ENCODE measurements at places on chromosomes 2 and 18.
A peak's percentile ranks its signal among the peaks of the same experiment; 100 is the strongest.

GRCh38 chr2:62814123-62814522 is 108.6 kb downstream of the EHBP1 start:
- DNase-seq: no peak

GRCh38 chr2:176669398-176670174 is 400.3 kb downstream of the MTX2 start:
- no peak for DNase-seq

DNA sequence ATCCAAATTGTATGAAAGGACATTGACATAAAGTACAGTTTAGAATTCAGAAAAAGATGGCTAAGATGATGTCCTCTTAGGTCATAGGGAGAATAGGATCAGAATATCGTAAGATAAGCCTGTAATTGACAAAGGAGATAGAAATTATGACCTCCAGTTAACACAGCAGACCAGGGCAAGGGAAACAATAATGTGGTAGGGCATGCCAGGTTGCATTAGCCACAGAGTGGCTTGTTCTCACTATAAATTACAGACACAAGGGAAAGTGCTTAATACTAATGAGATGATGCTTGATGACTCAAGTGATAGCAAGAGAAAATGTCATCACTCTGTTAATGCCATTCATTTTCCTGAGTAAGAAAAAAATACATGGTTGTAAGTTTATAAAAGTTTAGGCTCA is 48.9 kb upstream of the LRP1B start:
- no peak for DNase-seq

GRCh38 chr2:188235364-188235763 is 56.3 kb upstream of the GULP1 start:
- DNase-seq: no peak

- peak; percentile 14 for DNase-seq
Observed at GRCh38 chr2:55009277-55010060, 40.8 kb downstream of the RTN4 start.

DNA sequence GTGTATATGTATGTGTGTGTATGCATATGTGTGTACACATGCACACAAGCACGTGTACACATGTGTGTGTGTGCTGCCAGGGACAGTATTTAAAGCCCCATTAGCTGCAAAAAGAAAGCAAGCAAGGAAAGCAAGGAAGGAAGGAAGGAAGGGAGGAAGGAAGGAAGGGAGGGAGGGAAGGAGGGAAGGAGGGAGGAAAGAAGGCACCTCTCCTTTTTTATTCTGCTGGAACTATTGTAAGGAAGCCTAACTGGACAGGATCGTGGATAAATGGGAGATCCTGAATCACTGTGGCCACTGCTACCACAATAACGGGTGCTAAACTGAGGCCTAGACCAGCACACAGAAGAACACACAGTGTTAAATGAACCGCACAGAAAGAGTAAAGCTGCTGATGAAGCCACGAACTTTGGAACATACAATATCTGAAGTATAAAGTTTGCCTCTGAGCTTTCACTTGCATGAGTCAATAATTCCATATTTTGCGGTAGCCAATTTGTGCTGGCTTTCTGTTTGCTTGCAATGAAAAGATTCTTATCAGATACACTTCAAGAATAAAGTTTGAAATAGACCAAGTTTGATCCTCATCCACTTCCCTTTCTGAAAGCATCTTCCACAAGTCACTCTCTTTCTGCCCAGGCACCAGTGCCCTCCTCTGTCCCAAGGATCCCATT is 15.5 kb downstream of the CACNB4 start:
- DNase-seq: no peak

DNA sequence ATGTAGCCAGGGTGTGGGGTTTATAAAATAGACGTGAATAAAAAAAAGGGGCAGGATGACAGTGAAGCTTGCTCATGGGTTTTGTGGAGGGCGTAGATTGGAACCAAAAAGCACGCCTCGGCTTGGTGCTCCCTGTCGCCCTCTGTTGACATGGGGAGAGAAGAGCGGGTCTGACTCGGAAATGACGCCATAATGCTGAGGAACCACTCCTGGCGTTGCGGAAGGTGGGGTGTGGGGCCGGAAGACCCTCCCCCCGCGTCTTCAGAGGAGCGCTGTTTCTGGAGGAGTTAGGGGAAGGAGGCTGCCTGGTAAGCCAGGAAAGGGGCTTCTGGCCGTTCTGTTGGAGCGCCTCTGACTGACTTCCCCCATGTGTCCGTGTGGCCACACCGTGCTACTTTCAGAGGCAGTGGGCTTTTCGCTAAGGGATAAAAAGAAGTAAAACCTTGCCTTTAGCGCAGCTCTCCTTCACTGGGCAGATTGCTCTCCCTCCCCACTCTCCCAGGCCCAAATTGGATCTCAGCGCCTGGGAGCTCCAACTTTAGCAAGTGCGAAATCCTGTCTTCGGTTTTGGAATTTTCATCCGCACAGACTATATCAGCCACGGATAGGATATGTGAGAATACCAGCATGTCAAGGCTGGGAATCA is 42.8 kb downstream of the PLEKHA3 start:
- DNase-seq: peak; percentile 88

- DNase-seq: peak; percentile 94
Observed at GRCh38 chr2:237673130-237674001, 46.0 kb downstream of the LRRFIP1 start.

DNA sequence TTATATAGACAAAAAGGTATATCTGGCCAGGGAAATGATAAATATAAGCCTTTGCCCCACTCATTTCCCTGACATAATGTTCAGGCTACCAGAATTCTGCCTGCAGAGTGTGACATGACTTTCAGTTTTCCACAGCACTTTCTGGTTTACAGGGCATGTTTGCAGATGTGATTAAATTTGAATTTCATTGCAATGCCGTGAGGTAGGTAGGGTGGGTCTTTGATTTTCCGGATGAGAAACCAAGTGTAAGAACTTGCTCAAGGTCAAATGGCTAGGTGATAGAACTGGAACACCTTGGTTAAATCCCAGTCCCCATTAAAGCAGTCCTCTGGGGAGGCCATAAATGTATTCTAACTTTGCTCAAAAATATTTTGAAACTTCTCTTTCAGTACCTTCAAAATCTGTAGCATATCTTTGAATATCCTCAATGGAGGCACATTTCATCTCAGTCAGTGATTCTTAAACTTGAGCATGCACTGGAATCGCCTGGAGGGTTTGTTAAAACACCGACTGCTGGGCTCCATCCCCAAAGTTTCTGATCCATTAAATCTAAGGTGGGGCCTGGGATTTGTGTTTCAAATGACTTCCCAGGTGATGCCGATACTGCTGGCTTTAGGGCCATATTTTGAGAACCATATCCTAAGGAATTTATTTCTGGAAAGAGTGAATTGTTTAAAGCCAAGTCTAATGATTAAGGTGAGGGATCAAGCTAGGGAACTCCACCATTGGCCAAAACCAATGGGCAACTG is 35.0 kb downstream of the MRPL33 start:
- no peak for DNase-seq

DNA sequence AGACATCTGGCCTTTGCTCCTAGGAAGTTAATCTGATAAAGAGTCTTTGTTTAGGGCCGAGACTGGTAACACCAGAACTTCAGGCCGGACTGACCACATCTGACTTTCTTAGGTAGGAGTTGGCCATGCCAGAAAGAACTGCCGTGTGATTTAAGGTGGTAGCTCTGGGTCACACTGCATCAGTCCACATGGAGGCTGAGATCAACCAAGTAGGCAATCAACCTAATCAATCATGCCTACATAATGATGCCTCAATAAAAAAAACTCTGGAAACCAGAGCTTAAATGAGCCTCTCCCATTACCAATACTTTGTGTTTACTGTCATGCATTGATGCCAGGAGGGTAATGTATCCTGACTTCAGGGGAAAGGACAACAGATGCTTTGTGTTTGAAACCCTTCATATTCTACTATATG is 44.1 kb upstream of the ORC2 start:
- DNase-seq: no peak

- no peak for DNase-seq
Observed at GRCh38 chr2:181762000-181762399, 81.7 kb upstream of the NEUROD1 start.

DNA sequence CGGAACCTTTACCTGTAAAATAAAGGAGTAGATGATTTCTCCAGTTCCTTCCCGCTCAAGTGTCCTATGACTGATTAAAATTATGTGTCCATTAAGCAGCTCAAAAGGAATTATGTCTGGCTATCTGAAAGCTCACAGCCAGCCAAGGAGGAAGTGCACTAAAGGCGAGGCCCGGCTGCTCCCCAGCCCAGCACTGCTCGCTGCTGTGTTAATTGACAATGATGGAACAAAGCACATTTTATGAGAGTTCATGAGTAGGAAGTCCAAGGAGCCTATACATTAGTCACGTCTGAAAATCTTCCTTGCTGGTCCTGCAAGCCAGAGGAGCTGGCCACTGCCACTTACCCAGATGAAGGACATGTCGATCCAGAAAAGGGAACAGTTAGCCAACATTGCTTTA is 14.3 kb downstream of the TTC32 start:
- DNase-seq: no peak

- DNase-seq: no peak
Observed at GRCh38 chr2:121698318-121698930, 38.3 kb downstream of the NIFK start.

DNA sequence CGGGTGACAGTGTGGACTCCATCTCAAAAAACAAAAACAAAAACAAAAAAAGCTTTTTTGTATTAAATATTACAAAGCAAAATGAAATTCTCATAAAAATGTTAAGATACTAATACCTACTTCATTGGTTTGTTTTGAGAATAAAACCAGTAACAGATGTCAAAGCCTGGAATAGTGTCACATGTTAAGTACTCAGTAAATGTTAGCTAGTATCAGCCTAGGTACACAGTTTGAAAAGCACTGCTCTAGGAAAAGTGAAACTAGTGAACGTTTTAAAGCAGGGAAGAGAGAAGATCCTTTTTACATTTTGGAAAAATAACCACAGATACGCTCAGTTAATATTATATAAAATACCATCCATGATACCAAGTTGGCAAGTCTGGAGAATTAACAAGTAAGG is 37.1 kb upstream of the ADAM17 start:
- DNase-seq: no peak

DNA sequence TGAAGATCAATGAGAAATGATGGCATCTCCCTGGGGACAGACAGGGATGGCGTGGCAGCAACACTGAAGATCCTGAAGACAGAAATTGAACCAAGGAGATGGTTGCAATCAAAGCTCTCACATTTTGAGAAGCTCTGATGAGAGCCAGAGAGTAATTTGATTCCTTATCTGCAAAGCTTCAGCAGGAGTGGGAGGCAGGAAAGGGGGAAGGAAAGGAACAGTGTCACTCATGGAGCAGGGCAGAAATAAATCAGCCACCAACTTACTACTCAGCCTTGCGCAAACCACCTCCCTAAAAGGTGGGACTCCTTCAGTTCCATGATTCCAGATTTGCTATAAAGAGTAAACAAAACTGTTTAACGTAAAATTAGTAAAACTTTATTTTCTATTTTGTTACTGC is 119.2 kb downstream of the CACNB4 start:
- no peak for DNase-seq

- no peak for DNase-seq
Observed at GRCh38 chr2:2876331-2877221, 501.0 kb downstream of the EIPR1 start.

DNA sequence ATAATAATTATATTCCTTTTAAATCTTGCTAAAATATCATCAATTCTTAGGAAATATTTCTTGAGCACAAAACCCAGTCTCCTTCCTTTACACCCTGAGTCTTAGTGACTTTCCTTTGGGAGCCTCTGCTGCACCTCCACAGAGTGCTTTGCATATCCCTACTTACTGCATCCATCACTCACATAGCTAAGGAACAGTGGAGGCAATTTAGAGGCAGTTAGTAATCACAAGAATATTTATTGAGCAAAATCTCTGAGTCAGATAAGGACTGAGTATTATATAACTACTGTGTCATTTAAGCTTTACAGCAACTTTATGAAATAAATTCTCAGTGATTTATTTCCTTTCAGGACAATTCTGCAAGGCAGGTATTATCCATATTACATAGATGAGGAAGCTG is 327.7 kb downstream of the TMX3 start:
- no peak for DNase-seq
